ENCODE measurements at places on chromosomes 13 and 19. TPM values are rescaled to one million over a fixed set of nuclear protein-coding genes. Genes with fewer than 3 reads are reported as not detected.

Gene IGFL4
- not detected for total RNA-seq

GRCh38 chr13:48902368-48902767 lies 73.3 kb upstream of the FNDC3A start:
- no peak for DNase-seq

GRCh38 chr13:28181413-28181812 lies 43.1 kb downstream of the PAN3 start:
- no peak for DNase-seq

Gene GJB6
- total RNA-seq: not detected

Gene PODNL1
- 3.2 TPM for total RNA-seq

Gene CACNG6
- total RNA-seq: not detected

Gene MARCHF2
- 106 TPM for total RNA-seq

GRCh38 chr13:43273362-43273761 lies 250.0 kb downstream of the DNAJC15 start:
- DNase-seq: no peak

All from right cardiac atrium (tissue), 5 donors.